ENCODE measurements at places on chromosomes 7 and 10. TPM values are rescaled to one million over a fixed set of nuclear protein-coding genes. Genes with fewer than 3 reads are reported as not detected.

Gene OPN4
- polyA plus RNA-seq: not detected

Gene LRRC17
- polyA plus RNA-seq: not detected

GRCh38 chr7:496528-497295 is 22.9 kb downstream of the PDGFA start:
- no peak for DNase-seq

DNA sequence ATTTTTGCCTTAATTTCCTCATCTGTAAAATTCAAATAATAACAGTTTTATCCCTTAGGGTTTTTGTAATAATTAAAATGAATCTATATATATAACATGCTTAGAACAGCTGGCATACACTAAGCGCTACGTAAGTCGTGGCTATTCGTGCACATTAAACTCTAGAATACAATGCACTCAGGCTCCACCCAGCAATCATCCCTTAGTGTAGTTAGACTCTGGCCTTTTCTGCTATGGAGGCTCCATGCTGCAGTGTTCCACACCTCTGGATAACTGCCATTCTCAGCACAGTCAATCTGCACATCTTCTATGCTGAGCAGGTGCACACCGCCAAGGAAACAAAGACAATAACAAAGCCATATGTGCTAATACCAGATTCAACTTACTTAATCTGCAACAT is 92.9 kb downstream of the IPMK start:
- DNase-seq: no peak

GRCh38 chr10:92146107-92146506 is 144.8 kb downstream of the CPEB3 start:
- DNase-seq: no peak

DNA sequence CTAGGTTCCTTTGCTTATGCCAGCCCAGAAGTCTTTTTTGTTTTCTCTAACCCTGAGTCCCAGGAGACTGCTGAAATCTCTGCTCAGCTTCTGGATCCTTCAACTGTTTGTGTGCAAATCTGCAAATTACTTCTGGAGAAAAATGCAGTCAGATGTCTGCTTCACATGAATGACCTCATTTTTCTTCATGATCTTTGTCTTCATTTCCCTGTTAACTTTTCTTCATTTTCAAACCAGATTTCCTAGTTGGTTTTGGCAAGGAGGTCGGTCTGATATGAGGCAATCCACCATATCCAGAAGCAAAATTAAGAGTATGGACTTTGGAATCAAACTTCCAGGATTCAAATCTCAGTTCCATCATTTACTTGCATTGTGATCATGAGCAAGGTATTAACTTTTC is 66.8 kb downstream of the ZNF503 start:
- DNase-seq: no peak

GRCh38 chr7:110209884-110210283 is 881.0 kb upstream of the LRRN3 start:
- DNase-seq: no peak

GRCh38 chr10:85786401-85786899 is 580.1 kb downstream of the GRID1 start:
- no peak for DNase-seq

DNA sequence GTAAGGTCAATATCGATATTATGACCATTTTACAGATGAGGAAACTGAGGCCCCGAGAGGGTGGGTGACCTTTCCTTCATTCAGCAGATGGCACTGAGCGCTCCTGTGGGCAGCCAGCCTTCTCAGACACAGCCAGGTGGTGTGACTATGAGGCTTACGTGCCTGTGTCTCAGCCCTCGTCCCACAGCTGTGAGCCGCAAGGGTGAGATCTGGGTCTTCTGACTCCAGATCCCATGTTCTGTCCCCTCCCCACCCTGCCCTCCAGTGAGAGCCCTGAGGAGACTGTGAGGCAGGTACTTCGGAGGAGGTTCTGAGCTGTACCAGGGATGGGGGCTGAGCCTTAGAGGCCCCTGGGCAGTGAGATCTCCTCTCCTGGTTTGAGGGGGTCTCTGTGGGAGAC is 613.8 kb upstream of the FOXK1 start:
- DNase-seq: no peak

DNA sequence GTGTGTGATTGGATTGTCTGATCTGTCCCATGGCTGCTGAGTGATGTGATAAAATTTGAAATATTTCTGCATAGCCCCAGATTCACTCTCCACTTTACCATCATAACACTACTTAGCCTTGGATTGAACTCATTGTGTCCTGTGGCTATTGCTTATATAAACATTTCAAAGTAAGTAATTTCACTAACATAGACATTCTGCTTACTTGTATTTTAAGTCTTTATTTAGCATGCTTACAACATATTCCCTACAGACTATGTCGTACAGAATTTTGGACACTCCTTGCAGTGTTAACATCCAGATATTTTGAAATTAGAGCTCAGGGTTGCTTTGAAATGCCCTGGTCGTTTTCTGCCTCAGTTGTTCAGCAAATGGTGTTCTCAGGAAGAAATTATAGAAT is 117.6 kb downstream of the LRRC4 start:
- DNase-seq: no peak

GRCh38 chr10:124650263-124650662 is 93.9 kb downstream of the FAM53B start:
- DNase-seq: peak; percentile 91

GRCh38 chr7:95478272-95479037 is 7.3 kb upstream of the ASB4 start:
- no peak for DNase-seq
